ENCODE measurements at places on chromosomes 6 and 20.

DNA sequence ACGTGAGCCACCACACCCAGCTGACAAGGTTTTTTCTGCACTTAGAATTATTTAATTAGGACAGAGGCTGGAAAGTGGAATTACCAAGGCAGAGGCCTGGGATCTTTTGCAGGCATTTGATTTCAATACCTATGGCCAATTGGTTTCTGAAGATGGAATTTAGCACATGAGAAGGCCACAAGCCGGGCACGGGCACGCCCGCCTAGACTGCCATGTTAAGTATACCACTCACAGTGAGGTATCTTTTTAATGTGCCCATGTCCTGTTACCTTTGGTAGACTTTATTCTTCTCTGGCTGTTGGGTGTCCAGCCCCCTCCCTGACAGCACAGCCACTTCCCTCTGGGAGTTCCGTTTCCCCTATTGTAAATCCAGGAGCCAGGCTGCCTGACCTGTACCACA lies 18.0 kb upstream of the TAF8 start:
- DNase-seq: no peak

- DNase-seq: no peak
Measured at GRCh38 chr20:23085436-23086055, 578 bp downstream of the CD93 start.

DNA sequence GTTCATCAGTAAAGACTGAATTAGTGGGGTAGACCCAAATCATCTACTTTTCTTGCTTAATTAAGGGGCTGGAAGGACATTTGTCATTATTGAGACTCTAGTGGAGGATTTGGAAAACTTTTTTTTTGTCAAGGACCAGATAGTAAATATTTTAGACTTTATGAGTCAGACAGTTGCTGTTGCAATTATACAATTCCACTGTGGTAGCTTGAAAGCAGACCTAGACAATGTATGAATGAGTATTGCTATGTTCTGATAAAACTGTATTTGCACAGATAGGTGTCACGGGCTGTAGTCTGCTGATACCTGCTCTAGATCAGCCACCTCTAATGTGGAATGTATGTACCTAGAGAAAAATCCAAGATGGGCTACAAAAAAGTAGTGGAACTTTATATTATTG lies 175.0 kb downstream of the CARMIL1 start:
- no peak for DNase-seq

GRCh38 chr20:32626407-32626806 lies 41.3 kb upstream of the NOL4L start:
- DNase-seq: no peak

- DNase-seq: no peak
Measured at GRCh38 chr20:39338469-39339376, 376.6 kb downstream of the DHX35 start.

GRCh38 chr20:32920530-32921298 lies 62.0 kb downstream of the EFCAB8 start:
- no peak for DNase-seq

GRCh38 chr6:14337152-14337551 lies 219.6 kb downstream of the CD83 start:
- no peak for DNase-seq
